ENCODE measurements at places on chromosomes 2 and 18. TPM values are rescaled to one million over a fixed set of nuclear protein-coding genes. Genes with fewer than 3 reads are reported as not detected.

Gene CCDC148
- total RNA-seq = 0.30 TPM

Gene POTEI
- total RNA-seq = not detected

Gene CGREF1
- 0.48 TPM for total RNA-seq

Gene NT5C1B
- total RNA-seq = not detected

Gene NEB
- total RNA-seq = 10.9 TPM

Gene RFX8
- not detected for total RNA-seq

Gene STAT4
- total RNA-seq = 37.8 TPM

Gene DSG3
- not detected for total RNA-seq

Gene SP5
- 0.92 TPM for total RNA-seq

All from cardiac septum (tissue), 1 donor.